Pancreas (tissue), 10 donors: ENCODE measurements at places on chromosomes 7 and 10. TPM values are rescaled to one million over a fixed set of nuclear protein-coding genes. Genes with fewer than 3 reads are reported as not detected.

GRCh38 chr7:87411186-87411585, 64.3 kb downstream of the ABCB4 start:
- DNase-seq, result no peak

GRCh38 chr10:87675396-87676376, 16.0 kb downstream of the PAPSS2 start:
- no peak for DNase-seq

DNA sequence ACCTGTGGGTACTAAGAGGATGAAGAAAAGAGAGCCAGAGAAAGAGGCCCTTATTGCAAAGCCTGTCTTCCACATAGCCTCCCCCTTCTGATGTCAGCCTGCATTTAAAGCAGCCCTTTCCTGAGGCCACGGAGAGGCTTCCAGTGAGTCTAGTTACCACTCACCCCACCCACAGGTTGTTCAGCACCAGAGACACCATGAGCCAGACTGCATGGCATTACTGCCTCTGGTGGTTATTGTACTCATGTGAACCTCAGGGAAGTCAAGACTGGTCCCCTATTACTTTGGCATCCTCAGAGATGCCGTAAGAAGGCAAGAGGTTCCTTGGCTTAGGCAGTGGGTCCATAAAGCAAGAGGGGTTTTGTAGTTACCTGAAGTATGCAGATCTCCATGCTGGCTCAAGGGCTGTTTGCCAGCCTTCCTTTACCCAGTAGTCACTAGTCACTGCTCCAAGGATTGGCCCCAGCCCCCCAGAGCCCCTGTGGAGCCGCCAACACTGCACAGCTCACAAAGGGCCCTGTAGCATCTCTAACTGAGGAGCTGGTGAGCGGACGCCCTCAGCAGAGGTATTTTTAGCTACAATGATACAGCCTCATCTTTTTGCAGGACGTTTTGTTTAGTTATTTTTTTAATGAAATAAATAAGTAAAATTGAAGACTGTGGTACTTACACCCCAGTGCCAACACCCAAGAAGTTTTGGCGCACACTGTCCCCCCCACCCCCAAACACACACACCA, 20.7 kb downstream of the LRRC4 start:
- DNase-seq, result no peak

The WEE2 gene
- total RNA-seq, result not detected

The ATOH7 gene
- total RNA-seq, result not detected

DNA sequence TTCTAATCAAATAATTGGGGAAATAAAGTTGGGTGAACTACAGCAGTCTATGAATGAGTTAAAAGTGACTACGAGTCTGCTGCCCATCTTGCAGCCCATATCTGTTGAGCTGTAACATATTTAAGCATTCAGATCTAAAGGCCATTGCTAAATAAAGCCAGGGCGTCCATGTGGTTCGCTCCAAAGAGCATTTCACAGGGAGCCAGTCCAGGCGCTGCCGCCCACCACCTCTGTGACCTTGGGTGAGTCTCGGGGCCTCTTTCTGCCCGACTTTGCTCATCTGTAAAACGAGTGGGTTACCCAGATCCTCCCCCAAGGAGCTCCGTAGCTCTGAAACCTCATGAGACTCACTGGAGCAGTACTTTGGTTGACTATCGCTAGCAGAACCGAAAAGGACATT, 223.1 kb downstream of the CUX1 start:
- no peak for DNase-seq

GRCh38 chr10:88721392-88721791, 15.3 kb downstream of the LIPK start:
- DNase-seq, result no peak

- peak; percentile 32 for DNase-seq
Observed at GRCh38 chr7:66306243-66306642, 101.1 kb downstream of the TPST1 start.

The CYP2C9 gene
- 0.28 TPM for total RNA-seq

DNA sequence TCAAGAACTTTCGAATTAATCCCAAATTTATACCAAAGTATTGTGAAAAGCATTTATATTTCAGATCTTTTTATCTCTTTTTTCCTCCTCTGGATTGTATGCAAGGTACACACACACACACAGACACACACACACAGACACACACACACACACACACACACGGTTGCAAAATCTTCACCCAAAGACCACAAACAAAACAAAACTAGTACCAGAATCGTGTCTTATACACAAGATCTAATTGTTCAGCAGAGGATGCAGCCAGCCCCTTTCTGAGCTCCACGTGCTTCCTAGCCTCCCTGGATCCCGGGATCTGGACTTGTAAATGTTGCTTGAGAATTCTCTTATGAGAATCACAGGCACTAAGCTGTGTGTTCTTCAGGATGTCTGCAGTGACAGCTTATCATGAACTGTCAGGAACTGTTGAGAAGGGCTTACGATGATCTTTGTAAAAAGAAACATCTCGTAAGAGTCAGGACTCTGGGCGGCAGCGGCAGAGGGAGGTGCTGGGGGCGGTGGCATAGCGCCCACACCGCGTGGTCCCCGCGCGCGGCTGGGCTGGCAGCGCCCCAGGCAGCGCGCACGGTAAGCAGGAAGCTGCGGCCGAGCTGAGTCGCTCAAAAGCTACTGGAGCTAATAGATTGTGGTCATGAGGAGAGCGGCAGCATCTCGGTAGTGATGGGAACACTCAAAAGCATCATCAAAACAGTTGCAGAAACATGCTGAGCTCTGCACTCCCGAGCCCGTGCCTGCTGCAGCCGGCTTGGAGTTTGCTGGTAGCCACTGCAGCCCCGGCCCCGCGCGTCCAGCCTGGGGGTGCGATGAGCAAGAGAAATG, 277.6 kb downstream of the GATA3 start:
- peak; percentile 61 for DNase-seq

GRCh38 chr10:70856454-70856853, 31.9 kb downstream of the PCBD1 start:
- no peak for DNase-seq

GRCh38 chr7:1169409-1170368, 9.7 kb upstream of the ZFAND2A start:
- no peak for DNase-seq

DNA sequence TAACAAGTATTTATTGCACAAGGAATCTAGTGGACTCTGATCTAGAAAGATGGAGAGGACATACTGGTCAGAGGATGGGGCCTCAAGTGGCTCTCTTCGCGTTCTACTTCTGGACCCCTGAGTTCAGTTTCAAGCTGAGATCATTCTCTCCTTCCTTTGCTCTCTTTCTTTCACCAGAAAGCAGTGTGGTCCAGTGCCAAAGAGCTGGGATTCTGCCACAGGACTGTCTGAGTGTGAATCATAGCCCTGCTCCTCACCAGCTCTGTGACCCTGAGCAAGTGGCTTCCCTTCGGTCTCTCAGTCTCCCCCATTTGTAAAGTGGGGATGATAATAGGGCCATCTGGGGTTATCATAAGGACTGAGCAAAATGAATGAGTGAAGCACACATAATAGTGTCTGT, 715.2 kb downstream of the SUGCT start:
- no peak for DNase-seq

The ALDH18A1 gene
- total RNA-seq, result 62.9 TPM

The PNLIP gene
- total RNA-seq, result 12,549 TPM

DNA sequence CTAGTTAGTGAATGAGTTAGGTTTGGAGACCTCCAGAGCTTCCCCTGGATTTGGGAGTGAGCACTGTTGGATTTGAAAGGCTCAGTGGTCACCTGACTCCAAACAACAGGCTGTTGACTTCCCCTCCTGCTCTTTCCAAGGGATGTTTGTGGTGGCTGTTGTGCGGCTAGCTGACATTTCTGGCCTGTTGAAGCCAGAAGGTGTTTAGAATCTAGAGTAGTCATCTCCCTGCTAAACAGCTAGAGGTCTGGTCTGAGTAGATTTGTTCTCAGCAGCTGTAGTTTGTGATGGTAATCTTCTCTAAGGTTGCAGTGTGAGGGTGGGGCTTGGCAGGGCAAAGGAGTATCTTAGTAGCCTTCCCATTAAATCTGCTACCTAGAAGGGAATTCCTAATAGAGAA, 30.1 kb downstream of the BPGM start:
- no peak for DNase-seq

The GIMAP5 gene
- total RNA-seq, result 4.1 TPM

DNA sequence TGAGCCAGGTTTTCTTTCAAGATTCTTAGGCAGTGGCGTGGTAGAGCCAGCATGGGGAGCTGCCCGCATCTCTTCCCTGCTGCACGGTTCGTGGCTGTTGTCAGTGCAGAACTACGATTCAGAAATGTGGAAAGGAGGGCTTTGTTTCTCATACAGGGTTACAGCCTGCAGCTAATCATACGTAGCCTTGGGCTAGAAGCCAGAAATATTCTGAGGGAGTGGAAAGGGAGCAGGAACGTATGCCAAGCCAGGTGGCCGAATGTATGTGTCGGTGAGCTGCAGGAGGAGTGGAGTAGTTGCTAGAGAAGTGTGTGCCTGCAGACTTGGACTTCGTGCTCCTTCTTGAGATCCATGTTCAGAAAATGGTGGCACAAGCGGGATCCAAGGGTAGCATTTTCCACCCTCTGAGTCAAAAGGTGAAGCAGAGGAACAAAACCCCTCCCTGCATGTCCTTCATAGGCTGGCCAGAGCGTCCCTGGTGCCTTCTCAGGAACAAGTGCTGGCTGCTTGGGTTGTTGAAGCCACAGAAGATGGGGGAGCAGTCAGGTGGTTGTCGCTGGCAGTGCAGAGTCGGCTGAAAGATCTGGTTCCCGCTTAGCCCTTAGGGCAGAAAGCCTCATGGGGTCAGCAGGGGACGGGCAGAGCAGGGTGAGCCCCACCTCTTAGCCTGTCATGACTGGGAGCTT, 40.9 kb downstream of the LANCL2 start:
- no peak for DNase-seq

GRCh38 chr7:158885624-158886023, 29.3 kb downstream of the DYNC2I1 start:
- no peak for DNase-seq

The SPDYE1 gene
- total RNA-seq, result not detected

DNA sequence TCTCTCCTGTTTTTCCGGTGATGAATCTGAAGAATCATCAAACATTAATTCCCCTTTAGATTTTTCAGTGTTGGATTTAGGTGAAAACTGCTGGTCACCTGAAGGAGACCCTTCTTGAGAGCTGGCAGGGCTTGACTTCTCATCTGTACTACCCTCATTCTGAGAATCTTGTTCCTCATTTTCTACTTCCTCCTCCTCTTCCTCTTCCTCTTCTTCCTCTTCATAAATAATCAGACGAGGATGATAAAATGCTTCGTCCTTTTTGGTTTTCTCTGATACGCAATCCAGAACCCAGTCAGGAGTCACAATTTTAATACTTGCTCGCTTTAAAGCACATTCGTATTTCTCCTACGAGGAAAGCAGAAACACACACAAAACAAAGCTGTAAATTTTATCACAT, 26.9 kb downstream of the PAXIP1 start:
- DNase-seq, result no peak

DNA sequence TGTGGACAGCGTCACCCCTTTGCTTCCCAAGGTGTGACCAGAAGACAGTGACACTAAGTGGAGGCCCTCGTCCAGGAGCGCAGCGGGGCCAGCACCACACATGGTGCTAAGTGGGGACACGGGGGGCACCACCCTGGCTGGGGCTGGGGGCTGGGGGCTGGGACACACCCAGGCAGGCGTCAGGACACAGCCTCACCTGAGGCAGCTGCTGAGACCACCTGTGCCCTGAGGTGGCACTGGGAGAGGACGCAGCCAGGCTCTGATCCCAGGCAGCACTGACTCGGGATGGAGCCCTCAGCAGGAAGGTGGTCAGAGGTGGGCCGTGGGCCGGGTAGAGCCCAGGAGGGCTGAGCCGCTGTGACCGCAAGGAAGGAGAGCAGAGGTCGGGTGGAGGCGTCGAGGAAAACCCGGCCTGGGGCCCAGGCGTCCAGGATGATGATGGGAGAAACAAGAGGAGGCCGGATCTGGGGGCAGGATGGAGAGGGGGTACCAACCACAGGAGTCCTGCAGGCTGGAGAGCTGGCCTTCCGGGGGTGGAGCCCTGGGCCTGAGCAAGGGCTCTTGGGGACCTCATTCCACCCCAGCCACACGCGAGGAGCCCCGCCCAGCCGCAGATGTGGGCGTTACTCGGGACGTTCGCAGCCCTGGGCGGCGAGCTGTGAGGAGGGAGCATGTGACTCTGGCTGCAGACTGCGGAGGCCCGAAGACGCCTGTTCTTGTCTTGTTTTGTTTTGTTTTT, 22.5 kb downstream of the LRRC27 start:
- DNase-seq, result no peak

The HOXA2 gene
- 0.12 TPM for total RNA-seq

GRCh38 chr7:78224923-78225322, 426.4 kb downstream of the PHTF2 start:
- DNase-seq, result no peak

DNA sequence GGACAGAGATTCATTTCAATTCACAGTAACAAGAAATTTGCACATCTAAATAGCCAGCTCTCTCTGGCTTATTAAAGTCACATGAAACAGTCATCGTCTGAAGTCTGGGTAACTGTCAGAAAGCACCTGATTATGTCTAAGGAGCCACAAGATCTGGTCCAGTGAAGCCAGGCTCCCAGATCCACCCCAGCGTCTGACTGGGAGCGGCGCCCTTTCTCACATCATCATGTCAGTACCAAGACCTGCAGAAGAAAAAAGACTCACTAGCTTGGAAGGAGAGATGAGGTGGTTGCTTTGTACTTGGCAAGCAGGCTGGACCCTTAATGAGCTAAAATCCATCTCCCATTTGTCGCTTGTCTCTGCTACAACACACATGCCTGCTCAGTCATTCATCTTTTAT, 58.4 kb downstream of the VOPP1 start:
- no peak for DNase-seq

The PLCE1 gene
- total RNA-seq, result 5.0 TPM

The SH2D4B gene
- total RNA-seq, result not detected
